ENCODE measurements at places on chromosomes 4 and X. TPM values are rescaled to one million over a fixed set of nuclear protein-coding genes. Genes with fewer than 3 reads are reported as not detected.

- no peak for DNase-seq
Measured at GRCh38 chrX:112705726-112706125, 26.0 kb upstream of the LHFPL1 start.

DNA sequence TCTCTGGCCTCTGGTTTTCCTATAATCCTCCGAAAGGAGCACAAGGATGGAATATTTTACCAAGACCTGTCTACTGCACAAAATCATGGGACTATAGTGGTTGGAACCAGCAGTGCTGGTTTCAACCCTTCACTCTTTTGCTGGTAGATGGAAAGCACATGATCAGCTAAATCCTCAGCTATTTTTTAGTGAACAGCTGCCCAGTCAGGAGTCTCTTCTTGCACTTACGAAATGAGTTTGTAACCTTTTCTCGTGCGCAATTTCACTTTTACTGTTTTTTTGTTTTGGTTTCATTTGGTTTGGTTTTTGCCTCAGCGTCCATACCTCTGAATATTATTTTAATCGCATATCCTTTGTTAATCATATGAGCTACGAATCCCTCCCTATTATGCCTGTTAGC is 418.5 kb upstream of the CPEB2 start:
- DNase-seq, result no peak

DNA sequence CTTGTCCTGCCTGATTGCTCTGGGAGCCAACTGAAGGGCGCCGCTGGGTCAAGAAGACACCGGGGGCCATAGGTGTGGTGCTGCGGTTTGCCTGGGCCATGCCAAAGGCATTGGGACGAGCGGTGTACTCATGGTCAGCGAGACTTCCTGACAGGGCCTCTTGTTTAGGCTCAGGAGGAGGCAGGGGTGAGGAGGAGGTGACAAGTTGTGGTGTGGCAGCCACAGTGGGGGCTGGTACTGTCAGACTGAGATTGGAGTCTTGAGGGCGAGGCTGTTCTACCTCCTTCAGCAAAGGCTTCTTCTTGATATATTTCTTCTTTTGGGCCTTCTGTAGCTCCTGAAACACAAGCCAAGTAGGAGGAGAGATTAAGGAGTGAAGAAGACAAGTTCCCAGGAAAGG is 104.1 kb downstream of the PHF8 start:
- no peak for DNase-seq

DNA sequence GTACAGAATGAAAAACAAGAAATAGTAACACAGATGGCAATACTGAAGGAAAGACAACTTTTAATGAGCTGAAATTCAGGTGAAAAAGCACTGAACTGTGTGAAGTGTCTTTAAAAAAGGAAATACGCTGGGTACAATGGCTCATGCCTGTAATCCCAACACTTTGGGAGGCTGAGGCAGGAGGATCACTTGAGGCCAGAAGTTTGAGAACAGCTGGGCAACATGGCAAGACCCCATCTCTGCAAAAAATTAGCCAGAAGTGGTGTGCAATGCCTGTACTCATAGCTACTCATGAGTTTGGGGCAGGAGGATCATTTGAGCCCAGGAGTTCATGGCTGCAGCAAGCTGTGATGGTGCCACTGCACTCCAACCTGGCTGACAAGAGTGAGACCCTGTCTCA is 59.8 kb upstream of the COX18 start:
- no peak for DNase-seq

- no peak for DNase-seq
Measured at GRCh38 chr4:15317246-15317645, 110.6 kb upstream of the C1QTNF7 start.

GRCh38 chr4:85681221-85681657 is 206.3 kb downstream of the ARHGAP24 start:
- DNase-seq, result no peak

DNA sequence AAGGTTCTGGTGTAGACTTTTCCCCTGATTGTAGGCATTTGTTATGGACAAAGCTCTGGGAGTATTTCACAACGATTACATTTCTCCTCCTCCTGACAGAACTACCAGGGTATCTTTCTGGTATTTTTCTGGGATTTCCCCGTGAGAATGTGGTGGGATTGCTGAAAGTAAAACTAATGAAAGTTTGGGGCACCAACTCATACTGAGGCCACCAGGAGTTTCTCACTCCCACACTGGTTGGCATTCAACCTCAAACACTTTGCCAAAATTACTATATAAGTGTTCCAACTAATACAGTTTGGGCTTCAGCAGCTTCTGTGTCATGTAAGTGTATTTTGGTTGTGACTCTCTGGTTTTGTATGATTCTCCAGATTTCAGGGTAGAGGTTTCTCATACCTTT is 855.1 kb downstream of the GLUD2 start:
- no peak for DNase-seq

Gene PNMA3
- 15.8 TPM for total RNA-seq

Gene NPY5R
- 11.8 TPM for total RNA-seq

Gene GAGE1
- total RNA-seq, result not detected

Gene SLC7A11
- total RNA-seq, result 194 TPM

Gene AFAP1
- 37.8 TPM for total RNA-seq

Gene OPRPN
- total RNA-seq, result not detected

Gene PGRMC2
- 27.5 TPM for total RNA-seq

Data from spinal cord (tissue), 10 donors.